Neural crest cell (in vitro differentiated cells): ENCODE measurements at places on chromosomes 3 and 15.

GRCh38 chr3:10273702-10274305, 18.9 kb downstream of the GHRL start:
- no peak for DNase-seq

GRCh38 chr3:120597445-120598049, 1.4 kb downstream of the NDUFB4 start:
- no peak for DNase-seq

- DNase-seq = no peak
Measured at GRCh38 chr3:117278424-117279190, 569.0 kb downstream of the TUSC7 start.

GRCh38 chr3:56197991-56198390, 270.3 kb downstream of the ERC2 start:
- DNase-seq = no peak

DNA sequence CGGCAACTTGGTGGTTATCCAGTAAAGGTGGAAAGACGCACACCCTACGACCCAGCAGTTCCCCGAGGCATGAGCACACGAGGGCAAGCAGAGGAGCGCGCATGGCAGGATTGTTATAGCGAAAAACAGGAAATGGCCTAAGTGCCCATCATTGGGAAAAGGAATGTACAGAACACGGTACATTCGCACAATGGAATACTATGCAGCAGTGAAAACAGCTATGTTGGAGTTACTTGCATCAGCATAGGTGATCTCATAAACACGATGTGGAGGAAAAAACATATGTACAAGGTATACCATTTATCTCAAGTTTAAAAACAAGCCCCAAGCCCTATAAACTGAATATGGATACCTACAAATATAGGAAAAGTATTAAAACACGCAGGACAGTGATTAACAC, 6.7 kb upstream of the LINGO1 start:
- DNase-seq = no peak

DNA sequence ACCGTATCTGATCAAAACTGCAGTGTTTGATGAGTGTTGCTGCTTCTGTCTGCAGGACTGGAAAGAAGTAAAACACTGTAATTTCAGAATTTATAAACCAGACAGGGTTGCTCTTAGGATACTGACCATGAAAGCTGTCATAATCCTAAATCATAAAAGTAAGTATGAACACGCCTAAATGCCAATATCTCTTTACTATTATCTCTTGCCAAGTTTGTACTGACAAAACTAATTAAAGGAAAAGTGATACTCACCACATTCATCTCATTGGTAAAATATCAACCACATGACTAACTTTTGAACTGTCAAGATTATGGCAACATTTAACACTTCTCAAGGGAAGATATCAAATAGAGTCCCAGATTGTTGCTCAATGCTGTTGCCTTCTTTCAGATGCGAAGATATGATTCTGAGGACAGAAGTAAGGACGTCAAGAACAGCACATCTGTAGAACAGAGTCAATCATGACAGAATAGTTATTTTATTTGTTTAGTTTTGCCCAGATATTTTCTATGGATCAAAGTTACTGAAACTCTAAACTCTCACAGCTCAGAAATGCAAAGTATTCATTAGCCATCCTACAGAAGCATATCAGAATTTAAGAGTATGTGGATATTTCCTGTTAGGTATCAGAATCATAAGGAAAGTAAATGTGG, 61.4 kb upstream of the COL8A1 start:
- no peak for DNase-seq

DNA sequence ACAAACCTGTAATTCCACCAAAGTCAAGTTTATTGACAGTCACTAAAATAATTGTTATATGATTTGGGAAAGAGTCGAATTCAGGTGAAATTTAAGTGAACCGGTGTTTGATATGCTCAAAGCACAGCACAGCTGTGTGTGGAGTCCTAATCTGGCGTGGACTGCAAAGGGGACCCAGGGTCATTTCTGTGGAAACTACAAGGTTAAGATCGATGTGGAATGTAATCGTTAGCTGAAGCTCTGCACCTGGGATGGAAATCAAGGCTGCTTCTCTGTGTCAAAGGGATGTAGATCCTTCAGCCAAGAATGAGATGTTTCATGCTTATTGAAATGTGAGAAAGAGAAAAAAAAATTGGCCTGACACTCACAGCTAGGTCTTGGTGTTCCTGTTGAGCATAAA, 1.6 kb upstream of the ELP6 start:
- DNase-seq = no peak

GRCh38 chr3:12839156-12839946, 2.0 kb downstream of the RPL32 start:
- no peak for DNase-seq

DNA sequence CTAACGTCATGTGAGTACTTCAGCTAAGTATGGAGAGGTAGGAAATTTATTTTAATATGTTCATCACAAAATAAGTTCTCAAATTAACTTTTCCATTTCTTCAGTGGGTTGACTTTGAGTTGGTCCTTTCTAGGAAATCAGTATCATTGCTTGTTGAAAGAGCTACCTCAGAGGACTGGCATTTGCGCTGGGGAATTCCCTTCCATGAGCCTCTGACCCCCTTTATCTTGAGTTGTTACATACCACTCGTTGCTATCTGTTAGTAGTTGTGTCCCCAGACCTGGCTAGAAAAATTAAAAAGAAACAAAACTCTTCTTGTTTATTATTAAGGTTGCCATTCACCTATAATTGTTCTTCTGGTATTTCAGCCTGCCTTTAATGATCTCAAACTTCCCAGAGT, 96.8 kb upstream of the ROBO2 start:
- no peak for DNase-seq
